ENCODE measurements at places on chromosomes 2 and 18.

- DNase-seq, result no peak
These were observed 28.2 kb upstream of the PRLH start for GRCh38 chr2:237538001-237538720.

GRCh38 chr2:235170536-235171521 is 219.0 kb downstream of the SH3BP4 start:
- DNase-seq, result no peak

DNA sequence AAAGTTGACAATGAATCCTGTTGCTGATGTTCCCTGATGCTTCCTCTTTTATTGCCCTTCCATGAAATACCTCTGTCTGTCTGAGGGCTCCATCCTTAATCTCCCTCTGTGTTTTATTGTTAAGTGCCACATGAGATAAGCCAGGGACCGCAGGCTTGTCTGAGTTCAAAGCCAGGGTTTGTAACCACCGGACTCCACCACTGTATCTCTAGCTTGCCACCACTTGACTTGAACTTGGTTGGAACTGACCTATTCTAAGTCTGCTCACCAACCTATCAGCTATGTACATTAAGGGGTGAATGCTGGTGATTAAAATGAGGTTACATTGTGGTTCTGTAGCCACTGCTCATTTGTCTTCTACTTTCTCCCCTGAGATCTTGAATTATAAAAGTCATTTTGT is 328.5 kb upstream of the ZEB2 start:
- no peak for DNase-seq

GRCh38 chr18:26477828-26478466 is 70.4 kb downstream of the KCTD1 start:
- no peak for DNase-seq

- DNase-seq, result no peak
These were observed 83.0 kb upstream of the CHRNA1 start for GRCh38 chr2:174846941-174847938.

DNA sequence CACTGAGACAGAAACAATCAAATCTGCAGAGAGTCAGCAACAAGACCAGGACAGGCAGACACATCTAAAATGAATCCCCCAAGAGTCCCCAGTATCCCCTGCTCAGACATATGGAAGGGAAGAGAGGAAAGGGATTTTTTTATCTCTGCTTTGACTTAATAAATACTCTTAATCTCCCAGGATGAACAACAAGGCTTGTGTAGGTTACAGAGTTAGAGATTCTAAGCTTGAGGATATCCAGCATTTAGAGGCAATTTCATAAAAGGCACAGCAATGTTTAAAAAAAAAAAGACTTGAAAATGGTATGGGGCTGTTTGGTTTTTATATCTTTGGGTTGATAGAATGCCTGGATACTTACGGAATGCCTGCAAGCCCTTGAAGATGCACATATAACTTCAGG is 199.9 kb downstream of the ARL4C start:
- DNase-seq, result no peak

DNA sequence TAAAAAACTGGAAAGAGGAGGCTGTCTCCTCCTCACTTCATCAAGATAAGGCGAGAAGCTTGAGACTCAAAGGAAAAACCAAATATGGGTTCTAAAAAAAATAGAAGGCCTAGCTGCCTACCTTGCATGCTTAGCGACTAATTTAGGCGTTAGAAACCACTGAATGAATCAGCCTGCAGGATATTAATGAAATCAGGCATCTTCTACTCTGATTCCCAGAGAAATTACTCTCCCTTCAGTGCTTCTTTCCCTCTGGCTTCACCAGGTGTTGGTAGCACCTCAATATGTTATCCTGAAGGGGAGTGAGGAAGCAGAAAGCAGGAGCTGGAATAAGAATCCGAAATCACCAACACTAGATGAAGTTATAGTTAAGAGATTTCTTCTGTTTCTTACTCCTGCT is 749.8 kb upstream of the NRXN1 start:
- DNase-seq, result no peak

DNA sequence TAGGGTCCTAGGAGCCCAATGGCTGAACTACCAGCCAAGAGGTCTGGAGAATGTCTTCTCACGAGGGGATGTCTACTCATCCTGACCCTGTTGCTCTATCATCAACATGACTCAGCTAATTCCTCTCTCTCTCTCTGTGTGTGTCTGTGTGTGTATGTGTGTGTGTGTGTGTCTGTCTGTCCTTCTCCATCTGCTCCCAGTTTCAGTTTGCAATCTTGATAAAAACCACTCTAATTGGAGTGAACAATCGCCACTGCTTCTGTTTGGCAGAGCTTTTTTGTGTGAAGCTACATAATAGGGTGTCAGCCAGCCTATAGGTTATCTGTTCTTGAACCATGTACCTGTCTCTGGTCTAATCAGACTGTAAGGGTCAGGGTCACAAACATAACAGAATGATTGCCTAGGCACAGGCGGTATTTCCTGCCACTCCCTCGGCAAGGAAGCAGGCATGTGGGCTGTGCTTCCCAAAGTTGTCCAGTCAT is 219.8 kb downstream of the SH3BP4 start:
- no peak for DNase-seq

- DNase-seq, result no peak
These were observed 903.7 kb downstream of the TDRD15 start for GRCh38 chr2:22027345-22028005.

GRCh38 chr2:136232456-136233172 is 114.7 kb upstream of the CXCR4 start:
- DNase-seq, result no peak

- no peak for DNase-seq
These were observed 155.7 kb downstream of the IRS1 start for GRCh38 chr2:226643946-226644282.

GRCh38 chr18:56460581-56460980 is 177.8 kb downstream of the TXNL1 start:
- DNase-seq, result no peak

DNA sequence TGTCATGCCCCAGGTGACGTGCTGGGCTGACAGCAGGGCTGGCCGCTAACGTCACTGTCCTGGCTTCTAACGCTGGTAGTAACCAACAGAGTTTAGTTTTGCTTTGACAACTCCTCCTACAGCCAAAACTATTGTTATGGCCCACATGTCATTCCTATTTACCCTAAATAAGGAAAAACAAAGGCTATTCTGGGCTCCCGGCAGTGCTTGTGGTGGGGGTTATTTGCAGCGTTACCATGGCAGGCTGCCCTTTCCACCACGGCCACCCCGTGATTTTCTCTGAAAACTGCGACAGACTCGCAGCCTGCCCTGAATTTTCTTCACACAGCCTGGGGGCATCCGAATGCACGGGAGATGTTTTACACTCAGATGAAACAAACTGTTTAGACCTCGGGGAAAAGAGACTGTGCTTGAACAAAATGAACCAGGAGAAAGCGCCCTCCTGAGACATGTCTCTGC is 115.2 kb downstream of the FAM210A start:
- DNase-seq, result no peak

DNA sequence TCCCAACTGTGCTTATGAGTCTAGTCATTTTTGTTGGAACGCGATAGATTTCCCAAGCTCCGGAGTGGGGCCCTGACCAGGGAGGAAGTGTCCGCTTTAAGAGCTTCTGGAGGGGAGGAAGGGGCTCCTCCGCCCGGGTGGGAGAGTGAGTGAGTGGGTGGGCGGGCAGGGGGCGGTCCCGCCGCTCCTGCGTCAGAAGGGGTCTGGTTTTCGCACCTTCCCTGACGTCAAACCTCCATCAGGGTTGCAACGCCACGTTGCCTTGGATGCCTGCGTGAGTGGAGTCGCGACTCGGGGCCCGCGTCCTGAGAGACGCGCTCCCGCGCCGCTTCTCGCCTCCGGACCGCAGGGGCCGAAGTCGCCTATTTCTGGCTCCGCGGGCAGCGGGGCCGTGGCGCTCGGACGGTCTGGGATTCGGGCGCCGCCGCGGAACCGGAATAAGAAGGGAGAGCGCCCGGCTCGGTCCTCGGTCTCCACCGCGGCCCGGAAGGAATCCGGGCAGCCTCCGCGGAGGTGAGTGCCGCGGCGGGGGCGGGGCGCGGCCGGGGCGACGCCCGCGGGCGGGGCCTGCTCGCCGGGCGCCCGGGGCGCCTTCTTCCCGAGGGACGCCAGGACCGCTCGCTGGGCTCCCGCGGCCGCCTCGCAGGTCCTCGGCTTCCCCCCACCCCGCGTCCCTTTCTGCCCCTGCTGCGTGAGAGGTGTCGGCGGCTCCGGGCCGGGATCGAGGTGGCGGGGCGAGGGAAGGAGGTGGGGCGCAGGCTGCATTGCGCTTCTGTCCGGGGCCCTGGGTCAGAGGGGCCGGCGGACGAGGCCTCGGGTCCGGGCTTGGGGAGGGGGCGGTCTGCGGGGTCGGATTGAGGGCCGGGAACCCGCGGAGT is at the start of gene ZDBF2:
Gene ZDBF2 (plus strand): TSS at position 230 of the 878 bp plus-strand sequence. CDS start 7,187 bp downstream, outside the sequence.
- DNase-seq, result no peak

DNA sequence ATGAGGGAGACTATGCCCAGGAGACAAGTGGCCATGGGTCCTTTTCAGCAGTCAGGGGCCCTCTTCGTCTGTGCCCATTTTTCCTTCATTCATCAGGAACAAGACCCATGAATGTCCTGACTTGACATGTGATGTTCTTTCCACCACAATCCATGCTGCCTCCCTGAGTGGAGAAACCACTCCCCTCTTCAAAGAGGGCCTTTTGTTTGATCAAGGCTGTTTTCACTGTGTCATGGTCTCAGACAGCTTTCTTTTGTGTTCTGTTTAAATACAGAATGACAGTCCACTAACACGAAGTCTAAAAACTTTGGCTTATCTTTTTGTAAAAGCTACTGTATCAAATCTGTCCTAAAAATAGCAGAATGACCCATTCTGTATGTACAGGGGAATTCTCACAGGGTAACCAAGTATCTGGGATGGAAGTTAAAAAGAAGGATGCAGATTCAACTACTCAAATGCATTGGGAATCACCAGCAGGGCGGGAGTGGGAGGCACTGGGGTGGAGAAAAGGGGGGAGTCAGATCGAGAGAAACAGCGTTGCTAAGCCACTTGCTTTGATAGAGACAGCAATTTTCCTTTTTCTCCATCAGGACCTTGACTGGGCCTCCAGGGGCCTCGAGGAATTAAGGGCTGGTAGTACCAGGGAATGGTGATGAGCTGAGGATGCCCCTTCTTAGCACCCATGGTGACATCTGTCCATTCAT is 13.9 kb downstream of the LRP2 start:
- DNase-seq, result no peak

DNA sequence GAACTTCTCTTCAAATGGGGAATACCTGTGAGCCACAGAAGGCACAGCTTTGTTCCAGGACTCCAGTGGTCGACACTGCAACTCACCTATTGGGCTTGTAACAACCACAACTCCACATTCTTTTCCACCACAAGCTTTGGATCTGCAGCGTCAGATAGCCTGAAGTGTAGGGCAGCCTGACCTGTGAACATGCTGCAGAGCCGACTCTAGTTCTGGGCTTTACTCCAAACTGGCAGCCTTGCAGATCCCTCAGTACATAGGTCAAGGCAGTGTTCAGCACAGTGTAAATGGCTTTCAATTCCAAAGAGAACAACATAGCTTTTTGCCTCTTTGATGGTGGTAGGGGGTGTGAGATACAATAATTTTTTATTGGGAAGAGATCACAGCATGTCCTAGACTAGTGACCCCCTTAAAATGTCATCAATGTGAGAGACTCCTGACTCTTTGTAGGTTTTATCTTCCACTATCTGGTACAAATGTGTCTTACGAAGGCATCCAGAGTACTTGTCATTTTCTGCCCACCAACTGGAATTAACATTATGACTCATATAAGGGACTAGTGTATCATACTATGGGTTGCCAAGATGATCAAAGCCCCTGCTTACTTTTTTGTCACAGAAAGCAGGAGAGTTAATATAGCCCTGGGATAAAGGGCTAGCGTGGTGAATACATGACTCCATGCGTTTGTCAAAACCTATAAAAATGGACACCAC is 149.8 kb downstream of the COPS8 start:
- DNase-seq, result no peak

- DNase-seq, result no peak
These were observed 106.4 kb upstream of the SMIM21 start for GRCh38 chr18:75533950-75534349.

DNA sequence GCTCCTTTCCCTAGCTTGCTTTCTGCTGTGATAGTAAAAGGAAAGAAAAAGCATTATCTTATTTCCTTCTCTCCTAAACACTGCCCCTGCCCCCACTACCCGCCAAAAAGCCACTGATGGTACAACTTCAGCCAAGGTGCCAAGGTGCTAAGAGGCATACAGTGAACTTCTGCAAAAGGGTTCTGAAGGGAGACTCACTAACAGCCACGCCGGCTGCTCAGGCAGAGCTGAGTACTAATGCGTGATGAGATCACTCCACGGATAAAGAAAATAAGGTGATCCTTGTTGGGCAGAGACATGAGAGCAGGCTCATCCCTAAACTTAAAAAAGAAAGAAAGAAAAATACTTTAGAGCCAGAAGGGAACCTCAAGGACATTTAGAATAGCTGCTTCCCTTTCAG is 60.5 kb upstream of the PXDN start:
- no peak for DNase-seq

DNA sequence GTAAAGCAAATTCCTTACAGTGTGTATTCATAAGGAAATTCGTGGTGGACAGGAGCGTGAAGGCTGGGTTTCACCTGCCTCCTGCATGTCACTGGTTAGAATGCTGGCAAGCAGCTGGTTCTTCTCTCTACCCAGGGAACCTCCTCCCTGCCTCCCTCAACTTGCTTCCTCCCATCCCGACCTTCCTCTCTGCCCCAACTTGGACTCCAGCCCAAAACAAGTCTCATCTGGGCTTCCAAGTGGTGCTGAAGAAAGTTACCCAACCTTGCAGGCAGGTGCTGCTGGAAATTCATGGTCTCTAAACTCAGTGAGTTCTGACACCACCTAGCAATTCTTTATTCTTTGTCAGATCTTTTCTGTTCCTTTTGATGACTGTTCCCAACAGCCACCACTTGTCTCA is 184.5 kb downstream of the BCL2 start:
- no peak for DNase-seq

DNA sequence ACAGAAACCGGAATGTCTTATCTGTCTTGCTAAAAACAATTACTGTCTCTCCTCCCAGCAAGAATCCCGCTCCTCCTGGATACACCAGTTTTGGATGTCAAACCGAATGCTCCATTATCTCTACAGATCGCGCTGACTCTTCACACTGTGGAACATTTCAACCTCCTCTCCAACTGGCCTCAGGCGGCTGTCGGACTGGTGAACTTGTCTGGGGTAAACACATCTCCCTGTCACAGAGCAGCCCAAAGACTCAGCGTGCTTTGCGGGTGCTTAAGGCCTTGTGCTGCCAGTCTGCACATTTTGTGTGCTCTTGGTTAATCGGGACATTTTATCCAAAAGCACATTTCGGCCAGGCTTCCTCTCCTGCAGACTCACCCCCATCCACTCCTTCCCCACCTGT is 173.1 kb downstream of the ICOS start:
- DNase-seq, result no peak

DNA sequence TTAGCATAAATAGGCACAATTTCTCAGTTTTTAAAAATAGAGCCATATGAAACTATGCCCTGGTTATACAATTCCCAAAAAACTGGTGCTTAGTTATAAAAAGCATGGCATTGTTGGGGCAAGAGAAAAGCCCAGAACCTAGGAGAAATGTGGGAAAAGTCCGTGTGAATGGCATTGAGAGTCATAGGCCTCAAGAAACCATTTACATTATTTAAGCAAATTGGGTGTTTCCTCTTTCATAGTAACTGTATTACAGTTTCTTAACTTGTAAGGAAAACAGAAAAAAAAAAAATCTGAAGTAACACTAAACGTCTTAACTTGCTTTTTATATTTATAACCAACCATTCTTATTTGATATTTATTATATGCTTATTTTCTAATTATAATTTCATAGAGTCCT is 170.9 kb upstream of the SESTD1 start:
- DNase-seq, result no peak

Data from stimulated activated CD4-positive, alpha-beta T cell treated with anti-CD3 and anti-CD28 coated beads, TNF-alpha, amount 100 ng/mL, for 1 hour (primary cell).